ENCODE measurements at places on chromosomes 1 and 21.

- DNase-seq = peak; percentile 44
Observed at GRCh38 chr21:41869771-41870170, 9.4 kb downstream of the PRDM15 start.

GRCh38 chr1:32948390-32948722 is 16.3 kb downstream of the RNF19B start:
- no peak for DNase-seq

GRCh38 chr1:58778385-58779000 is 5.4 kb downstream of the JUN start:
- DNase-seq = no peak

- no peak for DNase-seq
Observed at GRCh38 chr21:27261676-27262075, 294.8 kb upstream of the ADAMTS5 start.

GRCh38 chr21:40054403-40054802 is 187.2 kb downstream of the PCP4 start:
- DNase-seq = no peak

- DNase-seq = no peak
Observed at GRCh38 chr1:189607477-189608096, 870.1 kb downstream of the BRINP3 start.

DNA sequence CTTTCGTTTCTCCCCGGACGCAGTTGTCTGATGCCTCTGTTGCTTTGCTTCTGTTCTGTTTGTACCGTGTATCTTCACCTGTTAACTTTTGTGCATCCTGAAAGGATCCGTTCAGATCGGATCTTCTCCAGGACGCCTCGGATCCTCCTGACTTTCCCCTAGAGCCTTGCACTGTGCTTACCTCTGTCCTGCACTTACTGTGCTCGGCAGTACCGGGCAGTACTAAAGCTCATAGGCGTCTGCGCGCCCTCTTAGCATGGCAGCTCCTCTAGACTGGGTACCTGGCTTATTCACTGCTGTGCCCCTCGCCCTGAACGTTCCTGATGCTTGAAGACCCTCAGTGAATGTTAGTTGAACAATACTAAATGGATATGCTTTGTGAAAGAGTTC is 934 bp downstream of the SCP2 start:
- DNase-seq = no peak

DNA sequence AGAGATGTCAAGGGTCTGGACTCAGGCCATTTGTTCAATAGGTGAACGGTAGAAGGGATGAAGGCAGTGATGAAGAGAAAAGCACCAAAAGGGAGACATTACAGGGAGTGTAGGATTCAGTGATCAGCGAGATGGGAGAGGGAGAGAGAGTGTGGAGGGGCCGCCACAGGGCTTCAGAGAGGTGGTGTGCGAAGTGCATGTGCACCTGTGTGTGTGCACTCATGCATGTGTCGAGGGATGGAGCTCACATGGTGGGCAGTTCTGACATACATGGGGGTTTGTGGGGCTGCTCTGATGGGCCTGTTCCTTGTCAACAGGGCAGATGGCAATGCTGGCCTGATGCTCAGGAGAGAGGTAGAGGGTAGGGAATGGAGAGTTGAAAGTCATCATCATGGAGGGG is 11.4 kb upstream of the KCNA2 start:
- DNase-seq = no peak

GRCh38 chr1:184775885-184776284 is 21.2 kb upstream of the EDEM3 start:
- DNase-seq = no peak

GRCh38 chr1:1946540-1946939 is 27.5 kb upstream of the TMEM52 start:
- peak; percentile 65 for DNase-seq

- DNase-seq = no peak
Observed at GRCh38 chr1:212121779-212122178, 86.2 kb downstream of the DTL start.

- DNase-seq = no peak
Observed at GRCh38 chr1:64553285-64553684, 83.4 kb downstream of the CACHD1 start.

- DNase-seq = no peak
Observed at GRCh38 chr1:109040627-109040988, 1.3 kb downstream of the WDR47 start.

GRCh38 chr1:44485229-44485933 is 80.3 kb downstream of the RNF220 start:
- no peak for DNase-seq

GRCh38 chr1:214615871-214616270 is 12.9 kb downstream of the CENPF start:
- DNase-seq = no peak

GRCh38 chr1:231918239-231919015 is 291.8 kb downstream of the DISC1 start:
- no peak for DNase-seq

DNA sequence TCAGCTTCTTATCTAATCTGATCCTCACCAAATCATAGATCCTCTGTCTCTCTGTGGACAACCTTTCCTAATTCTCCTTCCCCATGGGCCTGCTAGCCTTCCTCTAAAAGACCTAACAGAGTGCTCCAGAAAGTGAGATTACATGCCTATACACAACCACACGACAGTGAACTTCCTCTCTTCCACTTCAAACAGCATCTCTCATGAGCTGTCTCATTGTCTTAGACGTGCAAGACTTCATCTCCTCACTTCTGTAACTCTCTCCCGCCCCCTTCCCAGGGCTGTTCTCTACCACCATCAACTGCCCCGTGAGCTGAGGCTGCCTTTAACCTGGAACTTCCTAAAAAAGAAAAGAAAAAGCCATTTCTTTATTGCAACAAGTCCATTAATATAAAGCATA is 14.1 kb upstream of the A3GALT2 start:
- DNase-seq = peak; percentile 71

DNA sequence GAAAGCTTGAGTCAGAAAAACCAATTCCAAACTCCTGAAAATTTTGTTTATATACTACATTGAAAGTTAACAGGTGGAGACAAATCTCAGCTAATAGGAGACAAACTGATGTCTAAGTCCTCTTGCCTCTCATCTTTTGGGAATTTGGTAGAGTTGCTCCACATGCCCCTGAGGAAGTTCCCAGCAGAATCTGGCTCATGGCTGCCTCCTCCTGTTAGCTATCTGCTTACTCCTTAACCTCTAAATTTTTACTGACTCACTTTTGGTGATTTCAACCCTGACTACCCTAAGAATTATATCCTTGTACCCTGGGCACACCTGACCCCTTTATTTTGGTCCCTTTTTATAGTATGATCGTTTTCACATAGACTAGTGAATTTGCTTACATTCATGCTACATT is 633.7 kb upstream of the USP24 start:
- no peak for DNase-seq

GRCh38 chr1:17948594-17948993 is 159.0 kb upstream of the IGSF21 start:
- DNase-seq = no peak

DNA sequence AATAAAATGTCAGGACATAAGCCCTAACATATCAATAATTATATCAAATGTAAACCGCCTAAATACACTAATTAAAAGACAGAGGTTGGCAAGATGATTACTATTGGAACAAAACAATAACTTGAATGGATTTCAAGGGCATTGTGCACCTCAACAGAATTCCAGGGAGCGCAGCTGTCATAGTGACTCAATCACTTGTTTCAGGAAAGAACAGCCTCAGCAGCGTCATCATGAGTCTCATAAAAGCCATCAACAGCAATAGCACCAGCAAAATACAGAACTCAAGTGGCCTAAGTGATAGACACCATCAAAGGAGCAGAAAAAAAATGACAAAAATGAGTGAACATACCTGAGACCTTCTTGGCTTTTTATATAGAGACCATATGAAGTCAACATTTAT is 632.7 kb upstream of the NR5A2 start:
- no peak for DNase-seq

- no peak for DNase-seq
Observed at GRCh38 chr1:73775896-73776295, 422.1 kb downstream of the LRRIQ3 start.
